ENCODE measurements at places on chromosomes 2 and 18.

- no peak for DNase-seq
Observed at GRCh38 chr2:25521126-25521525, 152.3 kb downstream of the DTNB start.

DNA sequence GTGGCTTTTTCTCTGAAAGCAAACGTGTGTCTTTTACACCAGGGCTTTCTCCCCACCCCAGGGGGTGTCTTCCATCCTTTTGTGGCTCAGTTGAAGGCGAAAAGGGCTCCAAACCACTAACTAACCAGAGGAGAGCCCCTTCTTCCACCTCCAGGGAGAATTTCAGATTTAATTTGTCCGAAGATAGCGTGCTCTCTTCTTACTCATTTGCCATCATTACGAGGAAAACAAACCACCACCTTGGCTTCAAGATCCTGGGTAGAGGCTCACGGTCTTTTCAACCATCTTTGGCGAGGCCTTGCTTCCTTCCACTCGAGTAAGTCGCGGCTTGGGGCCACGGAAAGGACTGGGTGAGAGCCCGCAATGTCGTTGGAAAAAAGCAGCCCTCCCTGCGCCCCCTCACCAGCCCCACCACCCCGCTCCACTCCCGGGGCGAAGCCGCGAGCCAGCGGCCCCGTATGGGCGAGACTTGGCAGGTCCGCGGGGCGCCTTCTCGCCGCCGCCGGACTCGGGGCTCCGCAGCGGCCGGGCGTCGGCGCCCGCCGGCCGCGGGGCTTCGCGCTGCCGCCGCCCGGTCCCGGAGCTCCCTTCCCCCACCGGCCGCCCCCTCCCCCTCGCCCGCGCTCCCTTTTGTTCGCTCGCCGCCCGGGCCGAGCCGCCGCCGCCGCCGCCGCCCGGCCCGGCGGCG, 1.7 kb upstream of the ZNF532 start:
- DNase-seq = no peak

DNA sequence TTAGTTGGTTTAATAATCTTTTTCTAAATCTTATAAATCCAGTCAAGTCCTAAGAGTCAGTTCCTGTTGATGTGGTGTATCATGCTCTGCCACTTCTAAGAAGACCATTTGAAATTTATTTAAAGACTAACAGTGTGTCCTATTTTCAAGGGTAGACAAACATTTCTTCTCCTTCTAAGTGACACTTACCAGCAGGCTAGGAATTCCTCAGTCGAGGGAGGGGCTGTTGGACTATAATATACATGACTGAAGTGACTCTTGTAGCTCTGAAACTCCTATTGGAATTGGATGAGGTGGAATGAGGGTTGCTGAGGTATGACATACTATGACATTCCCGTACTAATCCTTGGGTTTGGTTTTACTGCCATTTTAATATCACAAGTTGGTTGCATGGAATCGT, 30.6 kb downstream of the ITGB6 start:
- no peak for DNase-seq

DNA sequence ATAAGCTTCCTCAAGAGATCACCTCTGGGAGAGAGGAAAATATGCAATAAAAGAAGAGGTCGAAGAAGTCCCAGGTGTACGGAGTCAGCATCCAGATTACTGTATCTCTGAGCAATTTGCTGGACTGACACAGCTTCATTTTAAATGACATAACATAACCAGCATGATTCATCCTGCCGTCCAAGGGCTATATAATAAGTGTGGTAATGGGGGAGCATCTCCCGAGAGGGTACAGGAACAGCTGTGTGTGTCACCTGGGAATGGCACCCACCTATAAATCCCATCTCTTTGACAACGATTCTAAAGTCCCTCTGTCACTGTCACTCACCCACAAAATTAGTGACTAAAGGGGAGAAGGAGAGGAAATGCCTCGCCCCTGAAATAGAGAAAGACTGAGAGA, 19.3 kb upstream of the FZD7 start:
- peak; percentile 24 for DNase-seq

GRCh38 chr2:127065940-127066318, 41.0 kb downstream of the BIN1 start:
- DNase-seq = no peak

GRCh38 chr2:29022679-29023078, 41.6 kb downstream of the TOGARAM2 start:
- no peak for DNase-seq

GRCh38 chr18:31102025-31102684, at the start of gene DSC2:
Gene DSC2, minus strand, starts transcription at chr18:31102421. Its CDS starts 450 bp downstream, at chr18:31101971.
- DNase-seq = no peak

DNA sequence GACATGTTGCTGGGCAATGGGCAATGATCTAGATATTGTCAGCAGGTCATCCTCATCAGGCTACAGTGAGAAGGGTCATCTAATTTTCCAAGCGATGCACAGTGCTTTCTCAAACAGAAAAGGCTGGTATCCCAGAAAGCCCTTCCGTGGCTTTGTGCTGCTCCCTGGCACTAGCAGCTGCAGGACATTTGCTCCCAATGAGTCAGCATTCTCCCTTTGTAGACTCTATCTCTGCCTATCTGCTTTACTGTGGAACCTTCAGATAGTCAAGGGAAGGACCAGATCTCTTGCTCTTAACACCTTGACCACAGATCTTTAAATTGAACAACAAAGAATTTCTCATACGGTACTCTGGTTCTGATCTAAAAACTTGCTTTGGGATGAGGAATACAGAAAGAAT, 101.4 kb downstream of the CDH2 start:
- DNase-seq = no peak

- no peak for DNase-seq
Observed at GRCh38 chr2:150075831-150076230, 411.6 kb downstream of the RND3 start.

DNA sequence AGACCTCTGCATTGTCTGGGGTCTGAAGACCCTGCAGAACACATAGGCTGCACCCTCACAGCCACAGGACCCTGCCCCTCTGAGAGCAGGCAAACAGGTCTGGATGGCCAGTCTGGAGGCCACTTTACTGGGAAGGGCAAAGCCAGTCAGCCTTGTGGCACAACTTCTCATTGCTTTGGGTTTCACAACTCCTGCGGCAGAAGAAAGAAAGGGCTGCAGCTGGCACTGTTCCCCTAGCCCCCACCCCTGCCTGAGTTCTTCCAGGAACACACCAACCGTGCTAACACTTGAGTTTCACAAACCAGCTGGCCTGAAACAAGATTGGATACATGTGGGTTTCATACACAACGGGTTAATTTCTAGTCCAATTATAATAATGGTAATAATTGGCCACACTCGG, 276.5 kb upstream of the MGAT5 start:
- peak; percentile 31 for DNase-seq

GRCh38 chr2:132977812-132978529, 308.0 kb upstream of the LYPD1 start:
- DNase-seq = no peak

GRCh38 chr18:13260197-13260934, 41.8 kb downstream of the LDLRAD4 start:
- no peak for DNase-seq

DNA sequence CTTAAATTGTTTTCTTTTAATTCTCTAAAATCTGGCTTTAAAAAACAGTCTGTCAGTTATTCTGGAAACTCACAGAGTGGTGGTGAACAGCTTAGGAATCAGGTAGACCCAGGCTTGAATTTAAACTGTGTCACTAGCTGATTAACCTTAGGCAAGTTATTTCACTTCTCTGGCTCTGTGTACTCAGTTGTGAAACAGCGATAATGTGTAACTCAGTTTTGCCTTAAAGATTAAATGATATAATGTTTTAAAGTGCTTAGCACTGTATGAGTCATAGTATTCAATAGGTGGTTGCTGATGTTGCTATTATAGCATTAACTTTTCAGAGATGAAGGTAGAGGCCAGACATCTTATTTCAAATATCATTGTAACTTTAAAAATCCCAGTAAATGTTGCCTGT, 40.7 kb downstream of the PKP4 start:
- no peak for DNase-seq
